ENCODE measurements at places on chromosomes 5 and 9.
A peak's percentile ranks its signal among the peaks of the same experiment; 100 is the strongest.

- no peak for DNase-seq
These were observed 312.2 kb downstream of the ARRDC3 start for GRCh38 chr5:91070761-91071550.

GRCh38 chr5:114952876-114953275, 216.8 kb downstream of the TRIM36 start:
- DNase-seq: no peak

- no peak for DNase-seq
These were observed 189.2 kb upstream of the DMAC1 start for GRCh38 chr9:7988644-7989280.

- DNase-seq: no peak
These were observed 25.9 kb upstream of the SLC12A7 start for GRCh38 chr5:1137567-1138444.

DNA sequence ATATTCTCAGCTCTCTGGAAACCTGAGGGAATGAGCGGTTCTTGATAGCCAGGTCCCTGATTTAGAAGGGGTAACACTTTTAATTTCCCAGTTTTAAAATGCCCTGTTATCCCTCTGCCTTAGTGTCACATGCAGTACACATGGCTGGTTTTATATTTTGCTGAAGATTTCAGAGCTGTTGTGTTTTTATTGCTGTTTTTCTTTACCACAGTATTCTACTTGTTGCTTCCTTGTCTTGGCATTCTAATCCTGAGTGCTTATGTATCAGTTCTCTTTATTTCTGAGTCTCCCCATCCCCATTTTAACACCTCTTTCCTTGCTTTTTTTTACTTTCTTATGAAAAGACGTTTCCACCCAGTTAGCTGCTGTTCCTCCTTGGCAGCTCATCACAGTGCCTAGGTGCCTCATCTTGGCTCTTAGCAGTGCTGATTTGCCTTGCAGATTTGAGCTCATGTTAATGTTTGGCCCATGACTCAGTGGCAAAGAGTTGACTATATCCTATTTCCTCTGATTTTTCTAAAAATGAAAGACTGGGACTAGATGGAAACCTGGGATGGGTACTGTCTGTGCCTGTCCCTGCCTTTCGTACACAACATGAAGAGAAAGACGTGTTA, 3.7 kb downstream of the MTRR start:
- DNase-seq: no peak

- no peak for DNase-seq
These were observed 31.2 kb downstream of the CNTFR start for GRCh38 chr9:34558364-34558763.

DNA sequence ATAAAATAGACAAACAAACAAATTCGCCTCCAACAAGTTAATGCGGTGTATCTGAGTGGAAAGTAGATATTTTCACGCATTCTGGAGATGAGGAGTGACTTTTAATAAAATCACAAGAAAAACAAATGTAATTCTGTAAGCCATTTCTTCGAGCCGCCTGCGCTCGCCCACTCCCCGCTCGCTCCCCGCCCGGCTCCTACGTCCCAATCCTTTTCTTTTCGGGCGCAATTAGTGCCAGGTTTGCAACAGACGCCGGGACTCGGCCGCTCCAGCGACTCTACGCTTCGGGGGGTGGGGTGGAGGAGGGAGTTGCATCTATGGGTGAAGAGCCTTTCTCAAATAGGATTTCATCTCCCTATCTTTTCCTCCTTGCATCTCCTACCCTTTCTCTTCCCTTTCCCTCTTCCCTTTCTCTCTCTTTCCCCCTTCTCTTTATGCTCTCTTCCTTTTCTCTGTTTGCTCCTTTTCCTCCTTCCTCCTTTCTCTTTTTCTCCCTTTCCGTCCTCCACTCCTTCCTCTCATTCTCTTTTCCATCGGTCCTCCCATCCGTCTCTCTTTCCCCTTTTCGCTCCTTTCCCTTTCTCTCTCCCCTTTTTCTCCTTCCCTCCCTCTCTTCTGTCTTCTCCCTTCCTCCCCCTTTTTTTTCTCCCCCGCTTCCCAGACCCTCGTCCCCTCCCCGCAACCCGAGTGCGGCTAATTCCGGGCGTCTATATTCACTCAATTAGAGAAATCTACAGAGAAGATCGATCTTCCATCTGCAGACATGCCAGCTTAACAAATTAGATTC, 6.1 kb upstream of the OTP start:
- no peak for DNase-seq

GRCh38 chr9:33498387-33498786, 24.7 kb upstream of the NOL6 start:
- DNase-seq: no peak

DNA sequence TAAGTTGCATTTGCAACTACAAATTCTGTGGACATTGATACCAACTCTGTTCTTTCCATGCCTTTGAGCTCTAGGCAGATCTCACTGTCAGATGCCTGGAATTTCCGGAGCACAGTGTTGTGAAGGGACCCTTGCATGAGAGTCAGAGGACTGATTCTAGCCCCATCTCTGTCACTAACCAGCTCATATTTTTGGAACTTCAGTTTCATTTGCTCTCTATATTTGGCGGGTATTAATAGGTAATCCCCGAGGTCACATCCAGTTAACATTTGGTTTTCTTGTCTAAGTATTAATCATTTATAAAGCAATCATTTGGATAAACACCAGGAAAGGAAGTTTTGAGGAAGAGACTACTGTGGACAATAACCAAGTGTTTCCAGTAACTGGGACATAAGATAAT, 115.7 kb downstream of the MAN2A1 start:
- DNase-seq: no peak

DNA sequence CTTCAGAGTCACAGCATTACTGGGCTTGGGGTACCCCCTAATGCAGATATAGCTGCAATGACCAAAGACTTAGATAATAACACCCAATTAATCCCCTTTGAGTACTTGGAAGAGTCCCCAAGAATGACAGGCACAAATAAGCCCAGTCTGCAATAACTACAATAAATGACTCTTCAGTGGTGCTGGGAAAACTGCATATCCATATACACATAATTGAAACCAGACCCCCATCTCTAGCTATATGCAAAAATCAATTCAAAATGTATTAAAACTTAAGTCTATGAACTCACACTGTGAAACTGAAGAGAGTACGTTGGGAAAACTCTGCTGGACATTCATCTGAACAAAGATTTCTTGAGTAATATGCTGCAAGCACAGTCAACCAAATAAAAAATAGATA, 422.5 kb downstream of the CDH18 start:
- no peak for DNase-seq

GRCh38 chr5:35133186-35133585, 85.4 kb upstream of the AGXT2 start:
- no peak for DNase-seq

DNA sequence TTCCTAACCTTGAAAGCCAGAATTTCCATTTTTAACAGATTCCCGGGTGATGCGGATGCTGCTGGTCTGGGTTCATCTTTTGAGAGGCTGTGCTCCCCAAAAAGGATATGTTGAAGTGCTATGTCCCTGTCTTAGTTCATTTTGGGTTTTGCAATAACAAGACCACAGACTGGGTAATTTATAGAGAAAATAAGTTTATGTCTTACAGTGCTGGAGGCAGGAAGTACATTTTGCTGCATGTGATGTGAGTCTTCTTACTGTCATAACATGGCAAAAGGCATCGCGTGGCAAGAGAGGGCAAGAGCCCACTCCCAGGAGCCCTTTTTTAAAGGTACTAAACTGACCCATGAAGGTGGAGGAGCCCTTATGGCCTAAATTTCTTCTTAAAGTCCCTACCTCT, 114.1 kb downstream of the DAPK1 start:
- DNase-seq: no peak

DNA sequence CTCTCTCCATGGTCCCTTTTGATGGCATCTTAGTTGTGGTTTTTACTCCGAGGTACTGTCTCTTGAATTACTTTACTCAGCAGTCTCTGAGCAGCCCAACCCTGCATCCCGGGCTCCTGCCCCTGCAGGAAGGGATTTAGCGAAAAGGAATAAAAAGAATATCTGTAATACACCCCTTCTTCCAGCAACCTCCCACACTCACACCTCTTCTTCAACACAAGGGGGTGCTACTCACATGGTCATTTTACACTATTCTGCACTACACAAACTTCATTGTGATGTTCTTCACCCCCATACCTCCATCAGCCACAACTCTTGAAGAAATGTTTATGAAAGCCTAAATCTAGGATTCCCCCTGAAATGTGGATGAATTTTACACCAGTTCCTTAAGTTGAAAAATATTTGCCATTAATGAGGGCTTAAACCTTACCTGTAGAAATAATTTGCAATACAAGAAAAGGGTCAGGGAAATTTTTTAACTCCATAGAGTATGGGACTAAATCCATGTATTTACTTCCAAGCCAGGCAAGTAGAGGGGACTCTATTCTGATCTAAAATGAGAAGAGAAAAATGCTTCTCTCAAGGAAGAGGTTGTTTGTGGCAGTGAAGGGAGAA, 26.0 kb downstream of the TPD52L3 start:
- peak; percentile 15 for DNase-seq

DNA sequence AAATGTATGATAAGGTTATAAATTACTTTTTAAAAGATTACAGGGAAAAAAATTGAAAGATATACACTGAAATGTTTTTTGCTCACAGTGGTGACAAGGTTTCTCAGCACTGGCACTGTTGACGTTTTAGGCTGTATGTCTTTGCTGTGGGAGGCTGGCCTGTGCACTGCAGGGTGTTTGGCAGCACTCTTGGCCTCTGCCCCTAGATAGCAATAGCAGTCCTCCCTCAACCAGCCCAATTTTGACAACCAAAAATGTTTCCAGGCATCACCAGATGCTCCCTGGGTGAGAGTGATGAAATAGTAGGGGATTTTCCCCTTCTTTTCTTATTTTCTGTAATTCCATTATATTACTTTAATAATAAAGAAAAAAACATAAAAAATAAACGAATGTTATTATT, 3.3 kb downstream of the CD274 start:
- DNase-seq: no peak

DNA sequence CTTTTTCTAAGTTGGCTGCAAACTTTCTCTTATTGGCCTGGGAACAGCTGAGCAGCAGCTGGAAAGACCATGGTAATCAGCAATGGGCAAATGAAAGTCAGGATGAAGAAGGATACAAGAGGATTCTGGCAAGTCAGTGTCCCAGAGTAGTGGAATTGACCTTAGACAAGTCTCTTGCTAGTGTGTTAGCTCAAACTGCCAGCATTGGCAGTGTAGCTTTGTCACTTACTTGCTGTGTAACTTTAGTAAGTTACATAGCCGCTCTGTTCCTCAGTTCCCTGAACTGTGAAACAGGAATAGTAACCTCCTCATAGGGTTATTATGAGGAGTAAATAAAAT, 3.6 kb downstream of the ALDH1A1 start:
- no peak for DNase-seq

- no peak for DNase-seq
These were observed 151.7 kb downstream of the PIK3R1 start for GRCh38 chr5:68367287-68367686.

DNA sequence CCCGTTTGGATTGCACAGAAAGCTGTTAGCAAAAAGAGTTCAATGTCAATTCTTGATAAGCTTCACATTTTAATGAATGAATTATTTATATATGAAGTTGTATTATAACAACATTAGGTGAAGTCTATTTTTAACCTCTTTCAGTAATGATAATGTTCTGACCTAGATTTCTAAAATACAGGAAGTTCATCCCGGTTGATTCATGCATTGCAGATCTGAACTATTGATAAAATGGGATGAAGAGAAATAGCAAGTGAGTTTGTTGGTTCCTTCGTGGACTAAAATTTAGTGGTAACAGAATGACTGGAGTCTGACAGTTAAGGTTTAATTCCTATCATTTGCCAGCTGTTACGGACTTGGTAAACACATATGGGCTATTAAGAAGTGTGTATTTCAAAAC, 180.5 kb downstream of the PCSK1 start:
- DNase-seq: no peak

DNA sequence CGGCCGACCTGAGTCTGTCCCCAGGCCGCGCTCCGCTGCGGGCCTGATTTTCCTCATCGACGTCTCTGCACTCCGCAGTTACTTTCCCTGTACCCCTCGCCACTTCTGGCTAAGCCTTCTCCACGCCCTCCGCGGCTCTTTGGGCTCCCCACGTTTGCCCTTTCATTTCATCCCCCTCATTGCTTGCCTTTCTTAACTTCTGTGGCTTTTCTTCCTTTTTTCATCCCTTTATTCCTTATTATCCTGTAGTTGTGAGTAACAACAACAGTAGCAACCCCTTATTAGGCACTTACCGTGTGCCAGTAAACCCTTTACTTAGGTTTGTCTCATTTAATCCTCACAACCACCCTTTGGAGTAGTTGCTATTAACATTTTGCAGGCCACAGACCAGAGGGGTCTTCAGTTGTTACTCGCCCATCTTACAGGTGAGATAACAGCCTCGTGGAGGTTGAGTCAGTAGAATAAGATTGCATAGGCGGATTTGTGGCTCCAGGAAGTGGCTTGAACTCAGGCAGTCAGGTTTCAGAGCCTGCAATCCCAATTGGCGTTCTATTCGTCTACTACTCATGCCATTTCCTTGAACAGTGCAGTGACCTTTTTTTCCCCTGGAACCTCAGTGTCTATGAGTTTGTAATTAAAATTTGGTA, 724 bp downstream of the TCERG1 start:
- DNase-seq: no peak

GRCh38 chr9:5510989-5511388, 658 bp downstream of the PDCD1LG2 start:
- no peak for DNase-seq

- DNase-seq: no peak
These were observed 54.0 kb upstream of the FCN1 start for GRCh38 chr9:134971696-134972095.

GRCh38 chr9:24616863-24617262, 71.2 kb upstream of the IZUMO3 start:
- no peak for DNase-seq

DNA sequence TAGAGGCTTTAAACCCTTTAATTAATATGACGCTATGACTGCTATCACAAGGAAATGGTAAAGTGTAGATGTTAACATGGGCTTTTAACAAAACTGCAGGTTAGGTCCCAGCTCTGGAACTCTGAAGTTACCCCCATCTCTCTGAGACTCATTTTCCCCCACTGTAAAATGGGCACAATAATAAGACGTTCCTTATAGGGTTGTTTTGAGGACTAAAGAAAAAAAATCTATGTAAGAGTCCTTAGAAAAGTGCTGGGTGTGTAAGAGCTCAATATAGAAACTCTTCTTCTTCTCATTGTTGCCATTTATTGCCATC, 45.8 kb upstream of the STK32A start:
- DNase-seq: no peak

GRCh38 chr5:100787648-100788047, 115.4 kb downstream of the ST8SIA4 start:
- DNase-seq: no peak
